ENCODE measurements at places on chromosomes 3 and 15.
A peak's percentile ranks its signal among the peaks of the same experiment; 100 is the strongest.

DNA sequence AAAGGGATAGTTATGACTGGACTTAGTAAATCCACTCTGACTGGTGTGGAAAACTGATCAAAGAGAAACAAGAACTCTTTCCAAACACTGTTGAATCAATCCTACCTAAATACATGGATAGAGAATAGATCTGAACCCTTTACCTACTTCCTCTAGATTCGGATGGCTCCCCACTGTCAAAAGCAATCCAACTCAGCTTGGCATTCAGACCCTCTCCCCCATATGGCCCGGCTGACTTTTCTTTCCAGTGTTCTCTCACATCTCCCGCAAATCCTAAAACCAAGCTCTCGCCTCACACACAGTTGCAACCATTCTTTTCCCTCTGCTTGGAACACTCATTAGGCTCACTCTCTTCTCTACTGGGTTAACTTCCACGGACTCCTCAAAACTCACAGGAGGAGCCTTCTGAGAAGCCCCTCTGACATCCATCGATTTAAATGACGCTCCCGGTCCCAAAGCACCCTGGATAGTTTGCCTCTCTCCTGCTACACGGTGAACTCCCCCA, 639 bp downstream of the SPICE1 start:
- no peak for DNase-seq

- no peak for DNase-seq
These were observed 27.8 kb upstream of the POLG start for GRCh38 chr15:89362203-89363101.

- no peak for DNase-seq
These were observed 17.3 kb upstream of the PLXNA1 start for GRCh38 chr3:126965526-126966080.

GRCh38 chr15:44207643-44208042, 12.6 kb upstream of the FRMD5 start:
- no peak for DNase-seq

DNA sequence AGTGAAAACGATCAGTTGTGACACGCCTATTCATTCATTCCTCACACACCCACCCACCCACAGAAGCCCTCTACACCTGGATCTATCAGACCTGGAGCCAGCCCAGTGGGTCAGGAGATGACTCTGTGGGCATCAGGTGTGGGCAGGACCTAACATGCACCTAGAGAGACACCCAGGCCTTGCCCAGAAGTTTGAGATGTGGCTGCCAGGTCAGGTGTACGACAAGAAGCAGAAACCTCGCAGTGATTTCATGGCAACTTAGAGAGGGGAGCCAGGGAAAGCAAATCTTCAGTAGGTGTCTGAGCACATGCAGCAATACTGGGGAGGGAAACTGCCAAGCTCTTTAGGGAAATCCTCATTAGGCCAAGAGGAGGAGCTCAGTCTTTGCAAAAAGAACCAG, 264.7 kb upstream of the ROPN1 start:
- DNase-seq = no peak

- no peak for DNase-seq
These were observed 497.6 kb downstream of the NTRK3 start for GRCh38 chr15:87758794-87759418.

- no peak for DNase-seq
These were observed 20.1 kb downstream of the RAB43 start for GRCh38 chr3:129101370-129102138.

GRCh38 chr3:179743913-179744312, 91.1 kb downstream of the USP13 start:
- no peak for DNase-seq

GRCh38 chr3:182092662-182093262, 381.0 kb downstream of the SOX2 start:
- peak; percentile 61 for DNase-seq

- no peak for DNase-seq
These were observed 84.0 kb downstream of the LIPC start for GRCh38 chr15:58515807-58516206.

DNA sequence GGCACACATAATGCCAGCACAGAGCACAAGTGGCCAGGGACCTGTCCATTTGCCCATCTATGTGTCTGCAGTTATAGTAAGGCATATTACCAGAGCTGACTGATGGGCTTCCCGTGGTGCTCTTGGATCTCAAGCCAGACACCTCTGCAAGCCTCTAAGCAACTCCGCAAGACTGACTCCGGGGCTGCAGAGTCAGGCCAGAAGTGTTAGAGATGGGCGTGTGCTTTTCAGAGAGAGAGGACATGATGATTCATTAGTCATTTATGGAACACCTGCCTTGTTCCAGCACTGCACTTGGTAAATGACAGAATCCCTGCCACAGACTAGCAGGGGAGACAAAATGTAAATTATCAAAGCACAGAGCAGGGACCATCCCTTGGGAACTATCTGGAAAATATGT, 559.0 kb downstream of the PDCD6IP start:
- no peak for DNase-seq

DNA sequence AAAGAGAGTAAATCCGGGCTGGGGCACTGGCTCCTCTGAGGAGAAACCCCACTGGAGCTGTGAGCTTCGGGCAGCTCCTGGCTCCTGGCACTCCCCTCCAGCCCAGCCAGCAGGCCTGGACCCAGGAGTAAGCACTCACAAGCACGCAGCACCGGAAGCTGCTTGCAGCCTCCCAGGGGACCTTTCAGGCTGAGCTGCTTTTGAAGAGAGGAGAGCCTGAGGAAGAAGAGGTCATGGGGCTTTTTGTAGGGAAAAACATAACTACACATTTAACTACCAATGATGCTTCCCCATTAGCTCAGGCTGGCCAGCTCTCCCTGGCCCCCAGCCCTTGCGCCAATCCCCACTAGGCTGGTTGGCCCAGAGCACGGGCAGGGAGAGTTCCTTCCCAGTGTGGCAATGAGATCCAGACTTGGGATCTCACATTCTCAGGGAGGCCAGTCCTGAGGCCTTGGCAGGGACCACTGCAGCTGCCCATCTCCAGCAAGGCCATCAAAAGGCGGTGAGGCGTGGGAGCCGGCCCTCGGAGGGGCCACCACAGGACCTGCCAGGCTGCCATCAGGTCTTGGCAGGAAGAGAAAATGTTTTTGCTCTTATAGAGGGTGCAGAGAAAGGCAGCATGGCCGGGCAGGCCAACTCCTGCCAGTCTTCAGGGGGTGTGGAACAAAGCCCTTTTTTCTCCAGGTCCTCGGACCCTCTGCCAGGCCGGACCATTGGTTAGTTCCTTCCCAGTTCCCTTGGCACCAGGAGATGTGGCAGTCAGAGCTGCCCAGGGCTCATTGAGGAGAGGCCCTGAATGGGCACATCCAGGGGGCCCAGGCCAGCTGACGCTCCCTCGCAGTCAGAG, 41.5 kb upstream of the MFGE8 start:
- no peak for DNase-seq

DNA sequence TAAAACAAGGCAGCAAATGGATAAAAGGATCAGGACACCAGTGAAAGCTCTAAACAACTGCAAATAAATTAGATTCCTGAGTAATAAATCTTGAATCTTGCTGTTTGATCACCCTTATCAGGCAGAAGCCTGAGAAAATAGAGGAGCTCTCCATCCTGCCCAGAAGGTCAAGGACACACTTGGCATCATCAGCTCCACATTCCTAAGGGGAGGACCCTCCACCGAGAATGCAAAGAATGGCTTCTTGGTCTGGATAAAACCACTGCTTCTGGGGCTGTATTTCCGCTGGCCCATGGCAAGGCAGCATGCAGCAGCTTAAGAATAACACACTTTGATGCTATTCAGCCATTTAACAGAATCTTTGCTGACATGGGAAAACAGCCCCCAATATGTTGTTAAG, 108.9 kb upstream of the TSC22D2 start:
- no peak for DNase-seq

- peak; percentile 12 for DNase-seq
These were observed 88.3 kb upstream of the PRR23E start for GRCh38 chr3:127104586-127104985.

GRCh38 chr3:119831941-119832371, 50.1 kb downstream of the NR1I2 start:
- DNase-seq = no peak

- no peak for DNase-seq
These were observed at the start of gene TRAK1 for GRCh38 chr3:42090973-42091731. TSS of gene TRAK1 (plus strand) at chr3:42091357. CDS start at chr3:42091470, 113 bp downstream.

GRCh38 chr3:126121632-126122031, 37.7 kb upstream of the SLC41A3 start:
- no peak for DNase-seq

- DNase-seq = no peak
These were observed 26.2 kb downstream of the TM2D3 start for GRCh38 chr15:101625980-101626379.

DNA sequence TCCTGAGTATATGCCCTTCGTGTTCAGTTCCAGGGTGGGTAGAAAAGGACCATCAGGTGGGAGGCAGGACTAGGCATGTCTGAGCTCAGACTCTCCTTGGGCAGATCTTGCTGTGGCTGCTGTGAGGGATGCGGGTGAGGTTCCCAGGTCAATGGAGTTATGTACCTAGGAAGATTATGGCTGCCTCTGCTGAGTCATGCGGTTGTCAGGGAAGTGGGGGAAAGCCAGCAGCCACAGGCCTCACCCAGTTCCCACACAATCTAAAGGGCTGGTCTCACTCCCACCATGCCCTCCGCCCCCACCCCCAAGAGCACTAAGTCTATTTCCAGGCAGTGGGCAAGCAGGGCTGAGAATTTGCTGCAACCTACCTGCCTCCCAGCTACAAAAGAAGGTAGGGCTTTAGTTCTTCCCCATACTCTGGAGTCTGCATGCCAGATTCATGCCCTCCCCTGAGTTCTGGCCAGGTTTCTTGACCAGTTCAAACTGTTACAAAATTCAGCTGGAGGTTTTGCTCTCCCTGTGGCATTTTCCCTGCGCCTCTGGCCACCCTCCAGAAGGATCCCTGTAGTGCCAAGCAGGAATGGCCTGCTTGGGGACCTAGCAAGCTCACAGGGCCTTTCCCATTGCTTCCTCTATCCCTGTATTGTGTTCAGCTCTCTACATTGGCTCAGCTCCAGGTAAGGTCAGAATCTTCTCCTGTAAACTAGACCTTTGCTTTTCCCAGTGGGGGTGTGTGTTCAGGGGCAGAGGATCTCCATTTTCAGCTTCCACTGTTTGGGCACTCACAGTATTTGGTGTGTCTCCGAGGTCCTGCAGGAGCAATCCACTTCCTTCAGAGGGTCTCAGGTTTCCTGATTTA, 12.7 kb upstream of the TMCO5A start:
- DNase-seq = no peak

DNA sequence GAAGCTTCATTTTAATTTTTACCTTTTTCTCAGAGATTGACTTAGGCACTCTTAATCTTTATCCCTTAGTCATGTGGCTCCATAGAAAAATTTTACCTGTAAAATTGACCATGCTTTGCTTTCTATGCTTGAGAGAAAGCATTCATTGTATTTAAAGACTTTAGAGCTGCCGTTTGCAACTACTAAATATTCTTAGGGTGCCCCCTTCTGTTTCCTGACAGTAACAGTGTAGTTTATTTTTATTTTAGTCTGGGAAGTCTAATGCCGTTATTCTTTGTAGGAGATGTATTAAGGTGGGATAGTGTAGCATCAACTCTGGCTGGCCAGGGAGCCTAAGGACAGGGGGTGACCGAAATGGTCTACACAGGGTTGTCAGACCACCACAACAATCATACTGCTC, 84.5 kb upstream of the SYNPR start:
- DNase-seq = peak; percentile 19

DNA sequence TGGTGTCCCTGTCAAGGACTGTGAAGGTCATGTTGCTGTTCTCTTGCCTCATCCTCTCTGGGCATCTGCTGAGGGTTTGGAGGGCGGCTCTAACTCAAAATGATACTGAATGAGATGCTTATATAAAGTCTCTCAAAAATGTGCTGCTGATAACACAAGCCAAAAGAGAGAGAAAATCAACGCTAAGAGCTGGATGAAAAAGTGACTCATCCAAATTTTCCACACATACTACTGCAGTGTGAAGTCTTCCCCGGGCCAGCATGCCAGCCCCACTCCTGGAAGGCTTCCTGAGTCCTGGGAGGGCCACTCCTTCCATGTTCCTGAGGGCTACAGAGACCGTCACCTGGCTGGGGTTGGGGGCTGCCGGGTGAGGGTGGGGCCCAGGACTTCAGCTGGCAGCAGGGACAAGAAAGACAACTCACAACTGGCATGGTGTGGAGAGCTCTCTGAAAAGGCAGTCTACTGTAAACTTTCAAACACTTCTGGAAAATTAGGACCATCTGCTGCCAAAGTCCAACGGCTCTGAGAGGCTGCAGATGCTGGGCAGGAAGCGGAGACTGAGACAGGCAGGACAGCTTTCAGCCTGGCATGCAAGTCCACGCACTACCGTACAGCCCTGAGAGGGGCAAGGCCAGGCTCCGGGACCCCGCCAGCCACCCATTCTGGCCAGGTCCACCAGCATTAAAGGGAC, 200.3 kb downstream of the ADAMTS17 start:
- no peak for DNase-seq

DNA sequence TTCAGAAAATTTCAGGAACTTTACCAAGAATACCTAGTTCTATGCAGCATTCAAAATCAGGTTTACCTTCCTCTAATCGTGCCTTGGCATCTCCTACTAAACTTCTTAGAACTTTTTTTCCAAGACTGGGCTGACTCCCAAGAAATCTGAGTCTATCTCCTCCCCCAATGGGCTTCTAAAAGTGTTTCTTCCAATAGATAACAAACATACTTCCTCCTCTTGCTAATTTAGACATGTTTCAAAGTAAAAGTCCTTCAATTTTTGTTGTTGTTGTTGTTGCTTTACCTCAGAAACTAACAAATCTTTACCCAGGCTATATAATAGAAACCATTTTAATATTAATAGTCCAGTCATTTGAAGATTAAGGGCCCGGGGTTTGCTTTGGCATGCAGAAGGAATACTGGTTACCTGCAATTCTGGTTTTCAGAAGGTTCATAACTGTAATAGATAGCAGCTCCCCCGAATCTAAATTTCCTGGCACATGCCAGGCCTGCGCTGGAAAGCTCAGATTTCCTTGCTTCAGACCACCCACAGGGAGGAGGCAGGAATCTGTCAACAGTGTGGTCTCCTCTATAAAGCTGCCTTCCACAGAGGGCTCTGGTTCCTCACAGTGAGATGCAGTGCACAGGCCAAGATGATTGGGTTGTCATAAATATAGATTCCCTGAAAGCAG, 188.7 kb downstream of the THRB start:
- no peak for DNase-seq

GRCh38 chr3:53464424-53464823, 30.0 kb upstream of the CACNA1D start:
- no peak for DNase-seq

- no peak for DNase-seq
These were observed 456.2 kb downstream of the ZNF385D start for GRCh38 chr3:21294768-21295167.

DNA sequence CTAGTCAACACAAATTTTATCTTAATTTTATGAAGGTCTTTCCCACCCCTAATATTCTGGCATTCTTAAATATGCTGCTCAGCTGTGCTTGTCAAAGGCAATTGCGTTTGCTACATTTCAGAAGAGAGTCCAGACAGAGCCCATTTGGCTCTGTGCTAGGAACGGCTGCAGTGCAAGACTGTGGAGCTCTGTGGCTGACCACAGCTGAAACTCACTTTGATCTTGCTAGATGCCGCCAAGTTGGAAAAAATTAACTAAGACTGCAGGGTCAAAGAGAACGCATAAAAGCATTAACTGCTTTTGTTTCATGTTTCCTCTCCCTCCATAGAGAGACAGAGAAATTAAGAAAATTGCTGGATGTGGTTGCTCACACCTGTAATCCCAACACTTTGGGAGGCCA, 7.6 kb upstream of the PPP1R2 start:
- DNase-seq = no peak

GRCh38 chr3:14110699-14111098, 14.0 kb downstream of the CHCHD4 start:
- DNase-seq = no peak

GRCh38 chr15:69578787-69579583, 126.4 kb downstream of the RPLP1 start:
- peak; percentile 8 for DNase-seq

All from NCI-H2029 treated with DMSO at 0.1 percent for 48 hours (cell line).